Hematopoietic multipotent progenitor cell treated with erythropoietin and hydrocortisone succinate and interleukin-3 and kit ligand, for 15 days (in vitro differentiated cells): ENCODE measurements at places on chromosomes 7 and 10.

DNA sequence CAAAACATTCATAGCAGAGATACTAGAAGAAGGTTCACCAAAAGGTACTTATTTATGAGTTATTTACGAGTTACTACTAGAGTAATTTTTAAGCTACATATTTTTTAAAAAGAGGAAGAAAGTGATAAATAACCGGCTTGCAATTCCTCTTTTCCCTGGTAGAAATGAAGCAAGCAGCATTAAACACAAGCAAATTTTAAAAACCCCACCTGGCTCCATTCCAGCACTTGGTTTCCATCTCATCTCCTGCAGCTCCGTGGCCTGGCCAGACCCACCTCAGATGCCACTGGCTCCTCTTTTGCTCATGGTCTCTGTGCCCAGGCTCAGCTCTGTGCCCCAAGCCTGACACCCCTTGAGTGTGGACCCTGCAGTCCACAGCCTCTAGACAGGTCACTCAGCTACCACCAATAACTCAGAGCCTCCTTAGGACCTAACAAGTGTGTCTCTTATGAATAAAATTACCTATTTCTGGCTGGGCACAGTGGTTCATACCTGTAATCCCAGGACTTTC is 479.5 kb downstream of the TNS3 start:
- no peak for DNase-seq

GRCh38 chr7:114109721-114110120 is 190.9 kb upstream of the PPP1R3A start:
- no peak for DNase-seq

- DNase-seq = no peak
These were observed 6.7 kb upstream of the FAM170B start for GRCh38 chr10:49140304-49141177.

DNA sequence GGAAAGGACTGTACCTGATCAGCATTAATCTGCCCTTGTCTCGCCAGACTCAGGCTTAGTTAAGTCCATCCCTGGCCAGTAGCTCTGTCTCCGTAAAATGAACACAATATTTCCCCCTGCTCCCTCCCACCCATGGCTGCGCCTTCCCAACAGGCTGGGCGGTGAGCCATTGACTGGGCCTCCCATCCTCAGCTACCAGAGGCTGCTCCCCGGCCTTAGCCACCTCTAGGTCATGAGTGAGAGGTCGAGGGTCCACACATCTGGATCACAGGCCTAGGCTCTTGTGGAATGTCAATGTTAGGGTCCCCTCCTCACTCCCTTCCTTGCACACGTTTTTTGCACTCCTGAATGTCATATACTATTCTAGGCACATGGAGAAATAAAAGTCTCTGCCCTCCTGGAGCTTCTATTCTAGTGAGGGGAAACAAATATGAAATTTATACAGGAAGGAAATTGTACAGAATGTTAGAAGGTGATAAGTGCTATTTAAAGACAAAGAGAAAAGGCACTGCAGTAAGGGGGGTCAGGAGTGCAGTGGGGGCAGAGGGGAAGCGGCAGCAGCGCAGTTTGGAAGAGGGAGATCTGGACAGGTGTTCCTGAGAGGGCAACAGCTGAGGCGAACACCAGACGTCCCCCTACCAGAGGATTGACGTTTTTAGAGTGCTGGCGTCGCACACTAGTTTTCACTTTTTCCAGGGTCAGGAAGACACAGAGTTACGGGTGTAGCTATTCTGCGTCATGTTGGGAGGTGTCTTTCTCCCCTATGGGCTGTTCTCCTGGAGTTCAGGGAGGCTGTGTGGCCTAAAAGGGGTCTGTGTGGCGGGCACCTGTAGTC is 17.2 kb upstream of the EIF5AL1 start:
- no peak for DNase-seq

GRCh38 chr10:128043259-128044045 is 82.8 kb downstream of the MKI67 start:
- DNase-seq = no peak

GRCh38 chr7:97342512-97342911 is 225.0 kb downstream of the SDHAF3 start:
- DNase-seq = no peak

DNA sequence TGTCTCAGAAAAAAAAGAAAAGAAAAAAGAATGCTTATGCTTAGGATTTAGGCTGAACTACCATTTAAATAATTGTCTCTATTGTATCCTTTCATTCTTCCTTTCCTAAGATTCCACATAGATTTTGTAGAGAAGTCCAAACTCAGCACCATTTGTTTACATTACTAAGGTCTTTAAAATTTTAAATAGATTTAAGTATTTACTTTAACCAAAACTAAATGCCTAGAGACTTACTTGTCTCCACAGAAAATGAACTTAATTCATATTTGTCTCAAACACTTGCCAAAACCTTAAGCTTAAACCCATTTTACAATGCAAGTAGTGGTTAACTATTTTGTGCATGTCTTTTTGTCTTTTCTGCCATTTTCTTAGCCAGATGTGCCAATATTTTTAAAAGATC is 54.1 kb upstream of the ABI1 start:
- no peak for DNase-seq

GRCh38 chr7:81280531-81280930 is 361.7 kb upstream of the SEMA3C start:
- DNase-seq = no peak

- DNase-seq = no peak
These were observed 42.1 kb upstream of the PLXNA4 start for GRCh38 chr7:132618271-132618955.

DNA sequence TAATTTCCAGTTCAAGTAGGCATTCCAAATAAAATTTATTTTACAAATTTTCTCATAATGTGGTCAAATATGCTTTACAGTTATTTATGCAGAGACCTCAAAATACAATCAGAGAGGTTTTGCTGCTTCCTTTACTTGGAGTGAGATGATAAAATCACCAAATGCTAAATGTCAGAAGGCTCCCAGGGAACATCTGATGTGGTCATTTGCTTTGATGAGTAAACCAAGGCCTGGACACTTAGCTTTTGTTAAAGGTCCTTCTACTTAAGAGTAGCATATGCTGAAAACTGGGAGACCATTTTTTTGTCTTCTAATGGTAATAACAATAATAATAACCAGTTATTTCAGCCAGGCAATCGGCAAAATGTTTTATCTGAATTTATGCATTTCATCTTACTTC is 60.6 kb upstream of the AKR1E2 start:
- DNase-seq = no peak

GRCh38 chr10:114208351-114208750 is 29.2 kb downstream of the TDRD1 start:
- DNase-seq = no peak

DNA sequence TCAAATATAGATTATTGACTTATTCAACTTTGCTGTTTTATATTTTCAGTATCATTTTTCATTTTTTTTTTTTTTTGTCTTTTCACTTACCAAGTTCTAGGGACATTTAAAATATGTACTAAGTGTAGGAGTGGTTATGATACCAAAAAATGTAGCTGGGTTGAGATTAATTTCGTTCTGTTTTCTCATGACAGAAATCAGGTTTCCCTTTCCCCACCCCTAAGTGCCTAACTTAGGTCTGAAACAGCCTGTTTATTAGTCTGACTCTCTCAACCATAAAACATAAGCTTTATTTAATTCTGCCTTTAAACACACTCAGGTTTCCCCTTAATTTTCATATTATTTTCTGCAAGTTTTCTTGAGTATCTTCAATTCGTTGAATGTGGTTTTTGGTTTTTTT is 22.1 kb downstream of the TMEM106B start:
- DNase-seq = no peak

GRCh38 chr10:72665925-72666324 is 26.0 kb upstream of the MCU start:
- no peak for DNase-seq

DNA sequence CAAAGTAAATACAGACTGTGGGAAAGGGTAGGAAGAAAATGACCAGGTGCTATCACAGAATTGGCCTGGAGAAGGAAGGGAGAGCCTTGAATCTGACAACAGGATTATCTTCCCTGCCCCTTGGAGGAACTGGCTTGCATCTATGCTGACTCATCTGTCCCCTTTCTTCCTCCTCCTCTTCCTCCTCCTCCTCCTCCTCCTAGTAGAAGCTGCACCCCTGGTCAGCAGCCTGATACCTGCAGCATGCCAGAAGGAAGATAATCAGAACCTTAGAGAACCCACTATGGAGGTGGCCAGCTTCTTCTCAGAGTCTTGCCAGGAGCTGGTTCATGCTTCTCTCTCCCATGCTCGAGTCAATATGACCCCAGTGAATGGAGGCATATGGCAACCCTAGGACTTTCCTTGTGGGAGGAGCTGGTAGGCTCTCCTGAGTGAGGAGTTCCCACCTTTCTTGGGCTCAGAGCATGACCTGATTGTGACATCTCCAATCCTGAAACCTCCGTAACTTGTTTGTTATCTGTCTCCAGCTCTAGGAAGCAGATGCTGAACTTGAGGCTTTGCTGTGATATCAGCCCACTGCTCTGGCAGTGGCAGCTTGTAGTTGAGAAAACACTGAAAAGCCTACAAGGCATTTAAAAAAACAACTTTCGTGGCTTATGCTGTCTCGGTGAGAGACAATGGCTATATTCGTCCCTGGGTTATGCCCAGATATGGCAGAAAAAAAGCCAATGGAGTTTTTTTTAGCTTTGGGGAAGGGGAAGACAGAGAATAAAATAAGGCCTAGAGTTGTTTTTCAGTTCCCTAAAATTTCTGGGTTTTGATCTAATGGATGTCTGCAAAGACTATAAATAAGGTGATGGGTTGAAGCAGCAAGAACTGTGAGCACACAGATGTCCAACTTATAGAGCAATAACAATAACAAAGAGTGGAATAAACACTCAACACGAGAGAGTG is 60.6 kb downstream of the CDHR3 start:
- DNase-seq = no peak

DNA sequence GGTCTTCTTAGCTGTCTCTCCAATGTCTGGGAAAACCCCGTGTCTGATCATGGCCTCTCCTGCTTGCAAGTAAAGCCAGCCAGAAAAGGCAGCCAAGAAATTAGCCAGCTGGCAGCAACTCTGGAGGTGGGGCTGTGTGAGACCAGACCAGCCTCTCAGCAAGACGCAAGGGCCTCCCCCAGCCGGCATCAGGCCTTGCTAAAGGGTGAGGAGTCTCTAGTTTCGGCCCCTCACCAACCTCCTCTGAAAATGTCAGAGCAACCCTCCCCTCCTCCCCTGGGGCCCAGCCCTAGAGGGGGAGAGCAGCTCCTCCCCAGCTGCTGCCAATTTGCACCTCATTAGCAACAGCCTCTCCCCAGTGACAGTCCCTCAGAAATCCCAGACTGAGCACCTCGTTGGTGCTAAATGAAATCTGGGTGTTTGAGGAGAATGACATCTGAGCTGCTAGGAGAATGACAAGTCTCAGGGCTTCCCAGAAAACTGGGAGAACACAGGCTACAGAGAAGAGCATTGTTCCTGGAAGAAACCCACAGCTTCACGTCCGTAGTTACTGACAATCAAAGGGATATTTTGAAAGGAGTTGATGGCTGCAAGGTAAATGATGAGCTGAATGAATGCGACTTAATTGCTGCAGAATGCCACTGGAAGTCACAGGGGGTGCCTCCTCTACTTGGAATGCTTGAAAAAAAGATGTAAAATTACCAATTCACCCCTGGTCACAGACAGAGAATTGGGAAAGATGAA is 25.9 kb downstream of the DGKI start:
- DNase-seq = no peak

DNA sequence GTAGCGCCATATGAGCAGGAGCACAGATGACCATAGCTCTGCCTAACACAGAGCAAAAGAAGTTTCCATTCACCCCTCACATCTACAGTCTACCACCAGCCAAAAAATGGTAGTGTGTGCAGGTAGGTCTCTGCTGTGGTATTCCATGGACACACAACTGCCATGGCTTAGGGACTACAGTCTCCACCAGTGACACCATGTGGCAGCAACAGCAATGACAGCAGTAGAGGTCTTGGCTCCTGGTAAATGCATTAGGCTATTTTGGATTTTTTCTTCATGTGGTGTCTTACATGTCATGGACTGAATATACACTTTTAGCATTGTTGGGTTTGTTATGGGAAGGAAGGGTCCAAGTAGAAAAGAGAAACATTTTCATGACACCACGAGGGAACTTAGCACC is 70.1 kb upstream of the CABCOCO1 start:
- no peak for DNase-seq

DNA sequence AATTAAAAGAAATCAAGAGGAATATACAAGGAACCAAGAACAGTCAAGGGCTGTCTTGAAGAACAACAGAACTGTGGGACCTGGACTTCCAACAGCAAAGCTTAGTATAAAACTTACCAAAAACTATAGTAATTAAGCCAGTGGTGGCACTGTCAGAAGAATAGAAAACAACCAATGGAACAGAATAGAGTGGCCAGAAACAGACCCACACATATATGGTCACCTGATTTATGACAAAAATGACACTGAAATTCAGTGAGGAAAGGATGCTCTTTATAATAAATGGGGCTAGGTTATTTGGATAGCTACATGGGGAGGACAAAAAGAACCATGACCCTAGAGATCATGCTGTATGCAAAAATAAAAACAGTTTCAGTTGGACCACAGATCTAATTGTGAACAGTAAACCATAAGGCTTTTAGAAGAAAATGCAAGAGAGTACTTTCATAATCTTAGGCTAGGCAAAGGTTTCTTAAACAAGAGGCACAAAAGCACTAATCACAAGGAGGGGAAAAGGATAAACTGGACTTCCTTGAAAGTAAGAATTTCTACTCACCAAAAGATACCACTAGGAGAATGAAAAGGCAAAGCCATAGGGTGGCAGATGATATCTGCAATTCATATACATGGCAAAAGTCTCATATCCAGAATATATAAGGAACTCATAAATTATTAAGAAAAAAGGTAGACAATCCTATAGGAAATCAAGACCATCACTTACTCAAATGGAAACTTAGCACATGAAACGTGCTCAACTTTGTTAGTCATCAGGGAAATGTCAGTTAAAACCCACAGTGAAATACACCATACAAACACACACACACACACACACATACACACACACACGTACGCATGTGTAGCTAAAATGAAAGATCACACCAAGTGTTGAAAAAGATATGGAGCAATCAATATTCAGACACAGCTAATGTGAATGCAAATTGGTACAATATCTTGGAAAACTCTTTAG is 20.8 kb downstream of the HYCC1 start:
- DNase-seq = no peak

DNA sequence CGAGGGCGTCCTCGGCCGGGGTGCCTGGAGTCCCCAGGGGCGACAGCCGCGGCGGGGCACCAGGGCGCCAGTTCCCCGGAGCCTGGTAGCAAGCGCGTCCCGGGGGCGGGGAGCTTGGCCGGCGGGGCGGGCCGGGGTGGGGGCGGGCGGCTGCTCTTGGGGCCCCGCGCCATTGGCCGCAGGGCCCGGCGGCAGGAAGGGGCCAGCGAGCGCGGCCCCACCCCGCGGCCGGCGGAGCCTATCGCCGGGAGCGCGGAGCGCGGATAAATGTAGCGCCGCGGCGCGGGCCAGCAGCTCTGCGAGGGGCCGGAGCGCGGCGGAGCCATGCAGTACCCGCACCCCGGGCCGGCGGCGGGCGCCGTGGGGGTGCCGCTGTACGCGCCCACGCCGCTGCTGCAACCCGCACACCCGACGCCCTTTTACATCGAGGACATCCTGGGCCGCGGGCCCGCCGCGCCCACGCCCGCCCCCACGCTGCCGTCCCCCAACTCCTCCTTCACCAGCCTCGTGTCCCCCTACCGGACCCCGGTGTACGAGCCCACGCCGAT is at the start of gene HHEX:
Gene HHEX (plus strand): TSS at position 293 of the 548 bp plus-strand sequence. CDS start 32 bp downstream, at position 325.
- DNase-seq = peak; percentile 60

- no peak for DNase-seq
These were observed 34.8 kb downstream of the MEOX2 start for GRCh38 chr7:15651693-15652092.
